ENCODE measurements at places on chromosomes 3 and 15.

DNA sequence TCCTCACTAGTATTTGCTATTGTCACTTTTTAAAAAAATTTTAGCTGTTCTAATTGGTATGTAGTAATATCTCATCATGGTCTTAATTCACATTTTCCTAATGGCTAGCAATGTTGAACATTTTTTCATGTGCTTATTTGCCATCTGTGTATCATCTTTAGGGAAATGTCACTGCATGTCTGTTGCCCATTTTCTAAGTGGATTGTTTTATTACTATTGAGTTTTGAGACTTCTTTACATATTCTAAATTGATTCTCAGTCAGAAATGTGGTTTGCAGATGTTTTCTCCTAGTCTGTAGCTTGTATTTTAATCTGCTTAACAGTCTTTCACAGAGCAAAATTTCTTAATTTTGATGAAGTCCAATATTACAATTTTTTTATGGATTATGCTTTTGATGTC is 33.6 kb upstream of the SEC22A start:
- no peak for DNase-seq

DNA sequence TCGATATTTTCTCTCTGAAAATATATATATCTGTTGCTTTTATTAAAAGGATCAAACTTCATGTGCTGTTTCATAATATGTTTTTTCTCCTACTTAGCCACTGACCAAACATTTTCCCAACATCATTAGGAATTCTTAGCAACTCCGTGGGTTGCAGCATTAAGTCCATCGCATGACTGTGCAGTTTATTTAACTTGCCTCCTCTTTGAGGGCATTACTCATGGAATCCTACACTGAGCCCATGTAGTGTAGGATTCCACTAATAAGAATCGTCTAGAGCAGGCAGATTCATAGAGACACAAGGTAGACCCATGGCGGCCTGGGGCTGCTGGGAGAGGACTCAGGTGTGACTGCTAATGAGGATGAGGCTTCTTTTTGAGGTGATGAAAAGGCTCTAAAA is 49.3 kb downstream of the CMTM6 start:
- DNase-seq: no peak

- no peak for DNase-seq
Observed at GRCh38 chr3:147367676-147368075, 38.7 kb downstream of the ZIC4 start.

- DNase-seq: no peak
Observed at GRCh38 chr3:112020674-112021085, 13.9 kb upstream of the TMPRSS7 start.

DNA sequence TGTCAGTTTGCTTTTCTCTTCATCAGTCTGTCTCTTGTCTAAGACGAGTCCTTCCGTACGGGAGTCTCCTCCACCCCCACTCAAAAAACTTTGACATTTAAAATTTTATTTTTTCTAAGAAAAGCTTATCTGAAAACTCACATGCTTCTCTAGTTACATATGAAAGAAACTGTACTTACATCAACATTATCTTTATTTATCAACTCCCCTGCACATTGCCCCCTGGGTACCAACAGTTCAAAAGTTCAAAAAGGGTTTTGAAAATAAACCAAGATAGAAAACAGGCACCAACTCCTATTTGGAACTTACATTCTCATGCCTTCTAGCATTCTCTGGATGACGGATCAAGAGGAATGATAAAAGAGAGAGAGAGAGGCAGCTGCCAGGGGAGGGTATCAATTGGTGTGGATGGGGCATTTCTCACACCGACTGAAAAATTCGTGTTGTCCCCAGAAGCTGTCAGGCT is 182.5 kb downstream of the FOXP1 start:
- DNase-seq: no peak

- no peak for DNase-seq
Observed at GRCh38 chr3:178593786-178594185, 57.5 kb downstream of the KCNMB2 start.

DNA sequence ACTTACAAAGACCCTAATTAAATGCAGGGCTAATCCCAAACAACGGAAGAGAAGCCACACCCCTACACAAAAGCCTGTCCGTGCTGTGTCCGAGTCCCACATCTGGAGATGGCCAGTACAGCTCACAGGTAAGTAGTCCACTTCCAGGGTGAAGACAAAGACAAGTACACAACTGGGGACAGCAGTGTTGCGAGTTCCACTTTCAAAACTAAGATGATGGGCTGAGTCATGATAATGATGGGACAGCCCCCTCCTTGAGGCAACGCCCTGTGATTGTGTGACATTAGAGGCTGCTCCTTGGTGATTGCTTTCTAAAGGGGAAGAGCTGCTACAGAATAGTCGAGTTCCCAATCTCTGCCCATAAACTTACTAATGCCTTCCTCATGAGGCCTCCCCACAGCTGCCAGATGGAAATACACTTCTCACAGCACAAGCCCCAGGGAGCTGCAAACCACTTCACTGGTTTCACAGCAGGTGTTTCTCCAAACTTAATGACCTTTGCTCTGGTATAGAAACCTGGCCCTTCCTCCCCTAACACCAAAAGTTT is 27.6 kb downstream of the RFT1 start:
- DNase-seq: no peak

DNA sequence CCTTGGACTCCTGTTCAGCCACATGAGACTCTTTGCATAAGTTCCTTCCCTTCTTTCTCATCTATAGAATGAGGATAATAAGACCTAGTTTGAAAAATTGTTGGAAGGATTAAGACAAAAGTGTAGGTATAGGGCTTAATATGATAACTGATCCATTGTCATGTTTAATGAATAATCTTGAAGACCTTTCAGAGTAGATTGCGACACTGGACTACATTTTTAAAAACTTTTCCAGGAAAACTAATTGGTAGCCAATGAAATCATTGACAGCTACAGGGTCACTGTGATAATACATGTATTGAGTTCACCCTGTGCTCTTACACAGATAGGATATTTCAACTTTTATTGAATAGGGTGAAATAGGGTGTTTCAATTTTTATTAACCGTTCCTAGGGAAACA is 78.5 kb upstream of the FBN1 start:
- DNase-seq: no peak

GRCh38 chr15:75164625-75165350 is 36.9 kb upstream of the C15orf39 start:
- no peak for DNase-seq

GRCh38 chr3:194632226-194632808 is 902 bp downstream of the TMEM44 start:
- no peak for DNase-seq

DNA sequence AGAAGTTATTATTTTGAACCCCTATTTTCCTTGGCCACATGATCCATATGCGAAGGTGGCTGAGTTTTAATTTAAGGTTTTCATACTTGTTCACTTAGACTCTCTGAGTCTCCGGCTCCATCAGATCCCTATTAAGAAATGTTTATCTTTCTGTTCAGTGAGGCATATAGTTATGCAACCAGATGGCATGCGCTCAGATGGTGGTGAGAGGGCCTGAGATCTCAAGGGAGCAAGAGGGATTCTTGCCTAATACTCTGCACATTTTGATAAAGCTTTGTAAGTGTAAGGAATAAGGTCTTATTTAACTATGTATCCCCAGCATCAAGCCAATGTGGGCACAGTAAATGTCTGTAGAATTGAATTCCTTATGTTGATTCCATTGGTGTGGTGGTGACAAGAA is 78.9 kb upstream of the DPH6 start:
- DNase-seq: no peak

- DNase-seq: no peak
Observed at GRCh38 chr3:116087426-116087825, 357.9 kb downstream of the LSAMP start.

DNA sequence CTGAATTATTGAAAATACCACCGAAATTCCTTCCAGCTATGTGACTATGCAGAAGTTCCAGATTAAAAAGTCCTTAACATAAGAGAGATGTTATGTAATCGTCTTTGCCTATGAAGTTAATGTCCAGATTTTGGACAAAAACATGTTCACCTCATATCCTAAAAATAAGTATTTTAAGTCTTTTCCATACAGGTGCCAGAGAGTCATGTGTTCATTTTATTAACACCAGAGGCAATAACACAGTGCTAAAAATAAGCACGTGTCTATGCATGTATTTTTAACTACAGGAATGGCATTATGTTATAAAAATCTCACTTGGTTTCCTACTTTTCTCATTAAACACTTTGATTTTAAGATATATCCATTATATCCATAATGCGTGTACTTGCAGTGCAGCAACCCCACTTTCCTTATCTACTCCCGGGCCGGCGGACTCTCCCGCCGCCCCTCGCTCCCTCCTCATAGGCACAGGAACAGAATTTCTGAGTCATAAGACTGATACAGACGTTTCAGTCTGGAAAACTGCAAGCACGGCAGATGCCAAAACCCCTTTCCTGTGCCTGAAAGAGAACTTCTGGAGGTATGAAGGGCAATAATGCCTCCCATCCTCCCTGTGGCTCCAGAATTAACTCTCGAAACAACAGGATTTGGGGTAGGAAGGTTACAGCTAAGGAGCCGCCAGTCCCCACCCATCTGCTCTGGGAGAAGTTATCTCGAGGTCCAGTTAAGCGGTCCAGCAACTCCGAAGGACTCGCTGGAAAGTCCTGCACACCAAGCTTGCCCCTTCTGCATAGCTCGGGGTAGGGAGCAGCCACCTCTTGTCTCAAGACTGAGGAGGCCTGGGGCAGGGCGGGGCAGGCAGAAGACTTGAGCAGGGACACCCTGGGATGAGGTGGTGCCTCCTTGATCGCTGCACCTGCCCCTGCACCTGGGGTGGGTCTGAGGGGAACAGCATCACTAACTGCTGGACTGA is 22.3 kb upstream of the PSTPIP1 start:
- no peak for DNase-seq

- no peak for DNase-seq
Observed at GRCh38 chr3:155525324-155525833, 219.5 kb downstream of the PLCH1 start.

DNA sequence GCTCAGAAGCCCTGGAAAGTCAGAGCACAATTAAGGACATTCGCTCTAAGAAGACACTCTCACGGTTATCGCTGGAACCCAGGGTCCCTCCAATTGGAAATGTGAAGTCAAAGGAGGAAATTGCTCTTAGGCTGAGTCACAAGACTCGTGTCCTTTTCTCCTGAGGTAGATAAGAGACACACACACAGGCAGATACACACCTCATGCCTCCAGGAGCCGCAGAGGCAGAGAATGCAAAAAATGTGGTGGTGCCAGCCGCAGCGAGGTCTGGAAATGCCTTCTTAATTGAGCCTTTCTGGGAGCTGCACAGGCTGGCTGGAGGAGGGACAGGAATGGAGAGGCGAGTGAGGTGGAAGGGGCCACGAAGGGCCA is 189.3 kb downstream of the OPA1 start:
- DNase-seq: no peak

GRCh38 chr3:39184081-39184967 is 8.1 kb downstream of the XIRP1 start:
- DNase-seq: no peak

- no peak for DNase-seq
Observed at GRCh38 chr15:28107111-28107903, 8.2 kb upstream of the OCA2 start.

- DNase-seq: no peak
Observed at GRCh38 chr3:62414786-62415185, 41.4 kb upstream of the FEZF2 start.

GRCh38 chr3:82743196-82743595 is 981.8 kb upstream of the GBE1 start:
- DNase-seq: no peak

- DNase-seq: no peak
Observed at GRCh38 chr3:158492685-158493084, 78.3 kb upstream of the MLF1 start.

DNA sequence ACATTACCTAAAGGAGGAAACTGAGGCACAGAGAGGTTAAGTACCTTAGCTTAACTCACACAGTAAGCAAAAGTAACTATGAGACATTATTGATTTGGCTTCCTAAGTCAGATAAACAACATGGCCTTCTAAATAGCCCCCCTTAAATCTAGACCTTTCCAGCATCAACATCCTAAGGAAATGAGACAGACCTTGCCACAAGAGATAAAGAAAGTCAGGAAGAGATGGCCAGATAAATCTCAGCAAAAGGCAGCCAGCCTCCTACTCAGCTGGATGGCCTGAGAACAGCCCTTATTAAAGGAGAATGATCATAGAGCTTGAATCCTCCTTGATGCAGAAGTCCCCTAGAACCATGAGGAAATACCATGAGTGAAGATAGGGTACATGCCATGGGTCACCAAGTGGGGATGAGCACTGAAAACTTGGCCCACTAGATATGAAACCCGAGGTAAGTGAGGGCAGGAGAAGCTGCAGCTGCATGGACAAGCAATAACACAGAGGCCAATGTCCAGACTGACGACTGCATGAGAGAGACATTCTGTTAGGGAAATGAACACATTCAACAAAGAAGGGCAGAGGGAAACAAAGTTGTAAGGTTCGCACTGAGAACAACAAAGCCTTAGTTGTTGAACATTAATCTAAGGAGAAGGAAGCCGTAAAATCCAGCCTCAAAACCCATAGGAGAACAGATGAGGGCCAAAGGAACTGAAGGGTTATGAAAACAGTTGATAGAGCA is 69.6 kb downstream of the ZIC4 start:
- DNase-seq: no peak
